T-cell (primary cell): ENCODE measurements at places on chromosomes 11 and 22. TPM values are rescaled to one million over a fixed set of nuclear protein-coding genes. Genes with fewer than 3 reads are reported as not detected.

GRCh38 chr11:11373934-11374333 lies 20.9 kb upstream of the CSNK2A3 start:
- no peak overlapping the region for H3K27ac ChIP-seq
- no peak for DNase-seq
- no peak overlapping the region for H3K4me3 ChIP-seq
- no peaks in the 10 kb centered on the region for H3K36me3 ChIP-seq
- peaks cover 26% of the 10 kb centered on the region for H3K27me3 ChIP-seq
- no peaks in the 10 kb centered on the region for H3K4me1 ChIP-seq

GRCh38 chr22:38258895-38259294 lies 13.9 kb downstream of the TMEM184B start:
- no peaks in the 10 kb centered on the region for H3K27me3 ChIP-seq
- no peak overlapping the region for H3K27ac ChIP-seq
- H3K4me3 ChIP-seq = no peak overlapping the region
- H3K4me1 ChIP-seq = peaks cover 2% of the 10 kb centered on the region
- H3K36me3 ChIP-seq = no peaks in the 10 kb centered on the region

Gene C11orf16
- not detected for total RNA-seq

Gene PGAP2
- total RNA-seq = 24.6 TPM

Gene NFAM1
- total RNA-seq = 0.18 TPM

Gene MISFA
- not detected for total RNA-seq

DNA sequence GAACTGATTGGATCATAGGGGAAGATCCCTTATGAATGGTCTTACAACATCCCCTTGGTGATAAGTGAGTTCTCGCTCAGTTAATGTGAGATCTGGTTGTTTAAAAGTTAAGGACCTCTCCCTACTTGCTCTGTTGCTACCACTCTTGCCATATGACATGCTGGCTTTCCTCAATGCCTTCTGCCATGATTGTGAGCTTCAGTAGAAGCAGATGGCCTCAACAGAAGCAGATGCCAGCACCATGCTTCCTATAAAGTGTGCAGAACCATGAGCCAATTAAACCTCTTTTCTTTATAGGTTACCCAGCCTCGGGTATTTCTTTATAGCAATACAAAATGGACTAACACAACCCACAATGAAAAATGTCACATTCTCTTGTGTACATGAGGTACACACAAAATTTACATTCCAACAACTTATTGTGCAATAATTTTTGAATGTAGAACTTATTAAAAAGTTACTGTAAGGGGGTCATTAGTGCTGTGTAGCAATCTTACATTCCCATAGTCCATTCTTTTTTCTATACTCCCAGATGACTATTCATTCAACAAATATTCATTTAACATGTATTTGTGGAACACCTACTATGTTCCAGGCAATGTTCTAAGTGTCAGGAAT lies 10.3 kb downstream of the CYP2R1 start:
- H3K4me3 ChIP-seq = no peak overlapping the region
- H3K36me3 ChIP-seq = peaks cover 15% of the 10 kb centered on the region
- H3K27me3 ChIP-seq = no peaks in the 10 kb centered on the region
- H3K27ac ChIP-seq = no peak overlapping the region
- no peak for DNase-seq

DNA sequence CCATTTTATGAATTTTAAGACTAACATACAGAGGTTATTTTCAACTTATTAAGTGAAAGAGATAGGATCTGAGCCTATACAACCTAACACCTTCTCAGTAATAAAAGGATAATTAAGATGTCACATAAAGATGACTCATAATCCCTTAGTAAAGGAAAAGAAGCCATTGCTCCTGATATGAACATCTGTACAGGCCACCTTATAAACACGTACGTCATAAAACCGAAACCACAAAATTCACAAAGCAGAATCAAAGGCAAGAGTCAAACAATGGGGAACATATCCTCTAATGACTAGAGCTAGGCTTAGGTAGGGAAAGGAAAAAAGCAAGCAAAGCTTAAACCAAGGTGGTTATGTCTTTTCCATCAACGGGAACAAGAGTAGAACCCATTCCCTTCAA lies 103.5 kb downstream of the KCNA4 start:
- no peak for DNase-seq
- no peaks in the 10 kb centered on the region for H3K27me3 ChIP-seq
- H3K36me3 ChIP-seq = no peaks in the 10 kb centered on the region
- H3K4me1 ChIP-seq = no peaks in the 10 kb centered on the region
- H3K4me3 ChIP-seq = no peak overlapping the region

DNA sequence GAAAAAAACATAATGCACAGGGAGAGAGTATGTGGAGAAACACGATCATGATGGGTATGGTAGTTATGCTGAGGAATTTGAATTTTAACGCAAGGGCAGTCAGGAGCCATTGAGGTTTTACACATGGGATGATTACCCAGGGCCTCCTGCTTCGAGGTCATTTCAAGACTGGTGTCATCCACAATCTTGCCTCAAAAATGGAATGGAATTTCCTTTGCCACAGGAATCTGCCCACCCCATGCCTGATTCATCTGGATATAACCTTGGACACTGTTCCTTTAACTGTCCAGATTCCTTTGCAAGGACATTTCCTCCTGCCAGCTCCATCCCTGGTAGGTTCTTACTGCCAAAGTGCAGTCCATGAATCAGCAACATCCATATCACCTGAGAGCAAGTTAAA lies 655.9 kb upstream of the TENM4 start:
- H3K4me1 ChIP-seq = no peaks in the 10 kb centered on the region
- no peak overlapping the region for H3K4me3 ChIP-seq
- no peaks in the 10 kb centered on the region for H3K36me3 ChIP-seq
- no peak for DNase-seq
- H3K27me3 ChIP-seq = no peaks in the 10 kb centered on the region
- no peak overlapping the region for H3K27ac ChIP-seq

Gene SCUBE2
- total RNA-seq = not detected

DNA sequence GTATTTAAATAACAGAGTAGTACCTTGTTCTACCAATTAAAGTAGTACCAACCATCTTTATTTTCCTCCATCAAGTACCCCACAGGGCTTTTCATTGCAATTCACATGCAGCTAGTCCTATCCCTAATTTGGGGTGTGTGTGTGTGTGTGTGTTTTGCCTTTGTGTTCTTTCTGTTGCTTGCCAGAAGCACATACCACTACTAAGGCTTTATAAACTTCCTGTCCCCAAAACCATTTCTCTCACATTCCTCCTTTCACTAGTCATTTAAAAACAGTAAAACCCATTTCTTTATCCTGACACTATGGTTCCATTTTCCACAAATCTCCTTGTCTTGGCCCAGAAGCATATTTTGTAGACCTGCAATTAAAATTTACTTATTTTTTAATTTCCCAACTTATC lies 54.6 kb downstream of the SLC36A4 start:
- no peak for DNase-seq
- H3K27me3 ChIP-seq = no peaks in the 10 kb centered on the region
- H3K4me3 ChIP-seq = no peak overlapping the region
- peaks cover 3% of the 10 kb centered on the region for H3K36me3 ChIP-seq
- no peaks in the 10 kb centered on the region for H3K4me1 ChIP-seq

Gene RFPL1
- not detected for total RNA-seq

DNA sequence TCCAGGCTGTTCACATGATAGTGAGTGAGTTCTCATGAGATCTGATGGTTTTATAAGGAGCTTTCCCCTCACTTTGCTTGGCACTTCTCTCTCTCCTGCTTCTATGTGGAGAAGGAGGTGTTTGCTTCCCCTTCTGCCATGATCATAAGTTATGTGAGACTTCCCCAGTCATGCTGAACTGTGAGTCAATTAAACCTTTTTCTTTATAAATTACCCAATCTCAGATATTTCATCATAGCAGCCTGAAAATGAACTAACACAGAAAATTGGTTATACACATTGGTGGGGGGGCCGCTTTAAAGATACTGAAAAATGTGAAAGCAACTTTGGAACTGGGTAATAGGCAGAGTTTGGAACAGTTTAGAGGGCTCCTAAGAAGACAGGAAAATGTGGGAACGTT lies 741.1 kb upstream of the LUZP2 start:
- no peak for DNase-seq
- no peak overlapping the region for H3K27ac ChIP-seq
- H3K4me1 ChIP-seq = no peaks in the 10 kb centered on the region
- no peaks in the 10 kb centered on the region for H3K27me3 ChIP-seq

DNA sequence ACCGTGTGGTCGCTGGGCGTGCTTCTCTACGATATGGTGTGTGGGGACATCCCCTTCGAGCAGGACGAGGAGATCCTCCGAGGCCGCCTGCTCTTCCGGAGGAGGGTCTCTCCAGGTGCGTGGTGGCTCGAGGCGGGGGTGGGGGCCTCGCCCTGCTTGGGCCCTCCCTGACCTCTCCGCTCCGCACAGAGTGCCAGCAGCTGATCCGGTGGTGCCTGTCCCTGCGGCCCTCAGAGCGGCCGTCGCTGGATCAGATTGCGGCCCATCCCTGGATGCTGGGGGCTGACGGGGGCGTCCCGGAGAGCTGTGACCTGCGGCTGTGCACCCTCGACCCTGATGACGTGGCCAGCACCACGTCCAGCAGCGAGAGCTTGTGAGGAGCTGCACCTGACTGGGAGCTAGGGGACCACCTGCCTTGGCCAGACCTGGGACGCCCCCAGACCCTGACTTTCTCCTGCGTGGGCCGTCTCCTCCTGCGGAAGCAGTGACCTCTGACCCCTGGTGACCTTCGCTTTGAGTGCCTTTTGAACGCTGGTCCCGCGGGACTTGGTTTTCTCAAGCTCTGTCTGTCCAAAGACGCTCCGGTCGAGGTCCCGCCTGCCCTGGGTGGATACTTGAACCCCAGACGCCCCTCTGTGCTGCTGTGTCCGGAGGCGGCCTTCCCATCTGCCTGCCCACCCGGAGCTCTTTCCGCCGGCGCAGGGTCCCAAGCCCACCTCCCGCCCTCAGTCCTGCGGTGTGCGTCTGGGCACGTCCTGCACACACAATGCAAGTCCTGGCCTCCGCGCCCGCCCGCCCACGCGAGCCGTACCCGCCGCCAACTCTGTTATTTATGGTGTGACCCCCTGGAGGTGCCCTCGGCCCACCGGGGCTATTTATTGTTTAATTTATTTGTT lies 2.4 kb downstream of the PIM3 start:
- peaks cover 65% of the 10 kb centered on the region for H3K4me1 ChIP-seq
- peak overlapping the region; percentile 51 for H3K4me3 ChIP-seq
- peak; percentile 2 for DNase-seq
- no peaks in the 10 kb centered on the region for H3K27me3 ChIP-seq

DNA sequence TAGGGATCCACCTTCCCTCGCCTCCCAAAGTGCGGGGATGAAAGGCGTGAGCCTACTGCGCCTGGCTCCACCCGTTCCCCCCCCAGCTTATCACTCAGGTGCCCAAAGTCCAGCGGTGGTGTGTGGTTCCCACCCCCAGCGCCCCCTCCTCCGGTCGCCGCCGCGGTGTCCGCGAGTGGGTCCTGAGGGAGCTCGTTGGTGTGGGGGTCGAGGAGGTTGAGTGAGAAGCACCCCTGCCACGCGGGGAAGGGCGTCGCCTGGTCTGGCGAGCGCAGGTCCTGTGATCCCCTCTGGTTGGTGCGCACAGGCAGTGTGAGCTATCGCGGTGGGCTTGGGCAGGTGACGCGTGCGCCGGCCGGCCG lies 3900.6 kb upstream of the OR11H1 start:
- no peaks in the 10 kb centered on the region for H3K36me3 ChIP-seq
- DNase-seq = no peak
- H3K27ac ChIP-seq = no peak overlapping the region

Gene TRIM51
- total RNA-seq = not detected

- peaks cover 10% of the 10 kb centered on the region for H3K4me1 ChIP-seq
- no peak overlapping the region for H3K27ac ChIP-seq
- no peaks in the 10 kb centered on the region for H3K36me3 ChIP-seq
- H3K4me3 ChIP-seq = no peak overlapping the region
- H3K27me3 ChIP-seq = no peaks in the 10 kb centered on the region
These were observed 102.3 kb upstream of the CD44 start for GRCh38 chr11:35036639-35037038.

DNA sequence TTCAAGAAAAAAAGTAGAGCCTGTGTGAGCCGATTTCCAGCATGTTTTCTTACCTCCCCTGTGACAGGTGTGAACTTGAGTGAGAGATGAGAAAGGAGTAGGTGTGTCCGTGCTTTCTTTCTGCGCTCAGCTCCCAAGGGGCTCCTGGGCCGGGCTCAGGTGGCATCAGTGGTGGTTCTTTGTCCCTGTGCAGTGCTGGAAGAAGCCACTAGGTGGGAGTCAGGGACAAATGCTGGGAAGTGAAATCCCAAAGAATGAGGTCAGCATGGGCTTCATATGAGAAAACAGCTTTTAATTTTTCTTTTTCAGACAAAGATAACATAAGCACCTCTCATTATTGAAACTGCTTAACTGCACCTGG lies 57.8 kb downstream of the PPFIBP2 start:
- no peak for DNase-seq
- no peak overlapping the region for H3K27ac ChIP-seq
- peaks cover 22% of the 10 kb centered on the region for H3K36me3 ChIP-seq
- H3K27me3 ChIP-seq = peaks cover 51% of the 10 kb centered on the region
- peaks cover 12% of the 10 kb centered on the region for H3K4me1 ChIP-seq

- H3K4me3 ChIP-seq = no peak overlapping the region
- no peaks in the 10 kb centered on the region for H3K4me1 ChIP-seq
- H3K27ac ChIP-seq = no peak overlapping the region
- H3K36me3 ChIP-seq = no peaks in the 10 kb centered on the region
These were observed 47.6 kb downstream of the ST3GAL4 start for GRCh38 chr11:126403022-126403581.

- no peak overlapping the region for H3K4me3 ChIP-seq
- peaks cover 8% of the 10 kb centered on the region for H3K27me3 ChIP-seq
- no peaks in the 10 kb centered on the region for H3K36me3 ChIP-seq
- H3K4me1 ChIP-seq = peaks cover 3% of the 10 kb centered on the region
- no peak for DNase-seq
These were observed 108.4 kb downstream of the MED15 start for GRCh38 chr22:20615533-20616450.

DNA sequence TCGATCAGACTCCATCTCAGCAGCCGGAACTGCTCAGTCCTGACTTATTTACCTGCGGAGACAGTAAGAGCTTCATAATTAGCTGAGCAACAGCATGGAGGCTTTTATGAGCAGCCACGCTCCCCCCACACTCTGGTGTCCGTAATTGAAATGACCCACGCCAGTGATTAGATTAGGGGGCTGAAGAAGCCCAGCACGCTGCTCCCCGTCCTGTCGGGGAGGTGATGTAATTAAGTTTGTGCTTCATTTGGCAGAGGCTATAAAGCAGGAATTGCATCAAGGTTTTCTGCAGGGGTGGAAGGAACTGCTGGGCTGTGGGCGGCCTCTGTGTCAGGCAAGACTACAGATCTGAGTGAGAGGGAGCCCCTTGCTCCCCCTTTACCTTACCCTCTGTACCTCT lies 22.8 kb upstream of the HTR3A start:
- H3K27ac ChIP-seq = no peak overlapping the region
- no peaks in the 10 kb centered on the region for H3K4me1 ChIP-seq
- H3K4me3 ChIP-seq = no peak overlapping the region
- DNase-seq = no peak
- H3K27me3 ChIP-seq = peaks cover 30% of the 10 kb centered on the region

Gene SERHL2
- 0.85 TPM for total RNA-seq

Gene CD44
- 797 TPM for total RNA-seq

Gene PARVA
- total RNA-seq = 0.89 TPM

Gene ADAMTS8
- total RNA-seq = 0.06 TPM
